ENCODE measurements at places on chromosomes 3 and 15.

GRCh38 chr3:169389211-169389924, 274.1 kb downstream of the MECOM start:
- no peak for DNase-seq

DNA sequence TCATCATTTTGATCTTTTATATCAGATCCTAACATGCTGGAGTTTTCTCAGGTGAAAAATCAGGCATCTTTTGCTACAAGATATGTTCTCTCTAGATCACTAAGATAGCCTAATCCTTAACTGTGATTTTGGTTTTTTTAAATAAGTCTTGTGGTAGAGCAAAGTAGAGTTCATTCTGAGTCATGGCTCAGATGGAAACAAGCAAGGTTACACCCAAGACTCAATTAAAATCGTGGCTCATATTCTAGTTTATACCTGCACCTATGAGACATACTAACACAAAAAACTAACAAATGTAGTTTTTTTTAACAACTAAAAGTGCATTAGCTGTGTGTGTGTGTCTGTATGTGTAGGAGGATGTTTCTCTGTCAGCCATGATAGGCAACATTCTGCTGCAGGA, 428.2 kb downstream of the NLGN1 start:
- DNase-seq = no peak

DNA sequence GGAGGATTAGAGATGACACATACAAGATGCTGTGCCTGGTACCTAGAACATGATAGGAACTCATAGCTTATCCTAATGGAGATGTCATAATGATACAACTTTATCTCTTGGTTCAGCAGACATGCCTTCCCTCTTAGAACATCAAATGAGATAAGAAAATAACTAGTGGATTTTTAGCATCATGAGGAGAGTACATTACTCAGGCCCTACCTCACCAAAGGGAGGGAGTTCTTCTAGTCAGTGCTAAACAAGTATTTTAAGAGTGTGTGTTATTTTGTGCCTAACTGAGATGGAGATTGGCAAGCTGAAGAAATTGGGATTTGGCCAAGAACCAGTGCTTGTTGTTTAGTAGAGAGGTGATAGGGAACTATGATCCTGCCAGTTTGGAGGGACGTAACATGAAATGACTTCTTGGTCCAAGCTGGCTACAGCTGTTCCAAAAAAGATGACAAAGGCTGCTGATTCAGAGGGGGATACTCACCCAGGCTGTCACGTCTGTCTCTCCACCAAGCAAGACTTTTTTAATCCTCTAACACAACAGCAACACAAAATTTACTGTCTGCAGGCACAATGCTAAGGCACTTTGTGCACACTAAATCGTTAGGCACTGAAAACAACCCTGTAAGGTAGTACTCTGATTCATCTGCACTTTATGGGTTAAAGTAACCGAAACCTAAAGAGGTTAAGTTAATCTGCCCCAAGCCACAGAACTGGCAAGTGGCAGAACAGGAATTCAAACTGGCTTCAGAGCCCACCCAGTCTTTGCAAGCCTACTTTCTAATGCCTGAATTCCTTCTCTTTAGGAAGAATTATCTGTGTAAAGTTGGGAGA, 126.5 kb downstream of the CMSS1 start:
- no peak for DNase-seq

- no peak for DNase-seq
Measured at GRCh38 chr15:100721758-100722550, 119.6 kb downstream of the ASB7 start.

- no peak for DNase-seq
Measured at GRCh38 chr3:149151843-149152242, 22.4 kb downstream of the HPS3 start.

DNA sequence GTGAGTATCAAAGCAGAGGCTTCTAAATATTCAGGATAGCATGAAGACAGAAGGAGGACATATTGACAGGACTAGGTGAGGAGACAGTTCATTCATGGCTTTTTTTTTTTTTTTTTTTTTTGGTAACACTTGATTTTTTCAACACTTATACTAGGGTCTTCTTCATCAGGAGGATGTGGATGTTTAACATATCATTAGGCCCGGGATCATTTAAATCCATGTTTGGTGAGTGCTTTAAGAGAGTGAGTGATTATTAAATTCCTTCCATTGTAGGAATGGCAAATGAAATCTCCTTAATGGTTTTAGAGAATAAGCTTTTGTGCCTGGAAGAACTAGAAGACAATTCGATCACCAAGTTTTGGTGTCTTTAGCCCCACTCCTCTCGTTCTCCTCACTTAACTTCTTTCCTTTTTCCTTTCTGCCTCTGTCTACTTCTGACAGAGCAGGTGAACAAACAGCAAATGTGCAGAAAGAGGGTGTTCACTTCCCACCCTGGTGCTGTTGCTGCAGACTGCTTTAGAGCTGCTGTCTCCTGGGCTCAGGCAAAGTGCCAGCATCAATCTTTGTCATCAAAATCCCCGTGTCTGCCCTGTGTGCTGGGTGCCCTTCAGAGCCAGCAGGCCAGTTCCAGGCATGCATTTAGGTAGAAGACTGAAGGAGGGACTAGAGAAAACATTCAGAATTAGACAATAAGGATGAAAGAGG, 35.6 kb upstream of the RAB11A start:
- DNase-seq = no peak

DNA sequence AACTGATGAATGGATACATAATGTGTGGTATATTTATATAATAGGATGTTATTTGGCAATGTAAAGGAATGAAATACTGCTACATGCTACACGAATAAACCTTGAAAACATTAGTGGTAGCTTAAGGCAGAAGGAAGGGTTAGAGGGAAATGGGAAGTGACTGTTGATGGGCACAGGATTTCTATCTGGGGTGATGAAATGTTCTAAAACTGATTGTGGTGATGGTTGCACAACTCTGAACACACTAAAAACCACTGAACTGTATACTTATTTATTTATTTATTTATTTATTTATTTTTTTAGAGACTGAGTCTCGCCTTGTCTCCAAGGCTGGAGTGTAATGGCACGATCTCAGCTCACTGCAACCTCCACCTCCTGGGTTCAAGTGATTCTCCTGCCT, 24.8 kb upstream of the SHISA5 start:
- no peak for DNase-seq

- DNase-seq = no peak
Measured at GRCh38 chr3:133996996-133997395, 32.7 kb downstream of the SLCO2A1 start.

- DNase-seq = no peak
Measured at GRCh38 chr3:23834082-23834870, 28.5 kb downstream of the UBE2E1 start.

DNA sequence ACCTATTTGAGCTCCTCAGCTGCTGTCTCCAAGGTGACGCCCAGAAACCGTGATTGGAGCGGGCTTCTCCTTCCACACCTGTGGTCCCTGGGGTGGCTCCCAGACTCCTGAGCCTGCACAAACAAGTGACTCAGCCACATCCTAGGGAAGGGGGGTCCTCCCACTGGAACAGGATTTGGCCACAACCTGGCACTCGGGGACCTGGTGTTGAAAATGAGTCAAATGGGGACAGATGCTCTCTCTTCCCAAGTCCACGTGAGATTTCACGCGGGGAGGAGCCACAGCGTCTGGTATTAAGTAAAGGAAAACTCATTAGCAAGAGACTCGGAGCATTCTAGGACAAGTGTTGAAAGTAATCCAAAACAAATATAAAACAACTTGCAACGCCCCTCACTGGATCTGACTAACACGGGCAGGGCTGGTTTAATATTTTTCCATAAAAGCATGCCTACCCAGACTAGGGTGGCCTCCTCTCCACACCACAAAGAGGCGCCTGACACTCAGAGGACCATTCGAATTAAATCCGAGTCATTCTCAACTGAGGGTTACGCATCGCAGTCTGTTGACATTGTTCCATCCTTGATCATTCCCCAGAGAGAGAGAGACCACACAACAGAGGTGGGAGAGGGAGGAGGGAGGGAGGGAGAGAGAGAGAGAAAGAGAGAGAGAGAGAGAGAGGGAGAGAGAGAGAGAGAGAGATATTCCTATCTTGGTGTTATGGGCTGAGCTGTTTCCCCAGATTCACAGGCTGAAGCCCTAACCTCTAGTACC, 74.4 kb downstream of the MGLL start:
- DNase-seq = peak; percentile 84

- DNase-seq = no peak
Measured at GRCh38 chr3:186414735-186415419, 52.8 kb upstream of the DGKG start.

DNA sequence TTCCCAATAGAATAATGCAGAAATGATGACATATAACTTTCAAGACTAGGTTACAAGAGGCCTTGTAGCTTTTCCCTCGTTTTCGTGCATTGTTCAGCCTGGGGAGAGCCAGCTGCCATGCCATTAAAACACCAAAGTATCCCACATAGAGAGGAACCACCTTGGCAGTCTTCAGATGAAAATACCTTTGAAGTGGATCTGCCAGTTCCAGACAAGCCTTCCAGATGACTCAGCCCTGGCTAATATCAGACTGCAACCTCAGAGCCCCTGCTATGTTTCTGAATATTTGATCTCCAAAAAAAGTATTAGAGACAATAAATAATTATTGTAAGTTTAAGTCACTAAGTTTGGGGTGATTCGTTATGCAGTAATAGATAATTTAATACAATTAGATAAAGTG, 294.3 kb upstream of the GBE1 start:
- no peak for DNase-seq

- DNase-seq = no peak
Measured at GRCh38 chr3:48411041-48411588, 18.8 kb downstream of the PLXNB1 start.

GRCh38 chr15:51846463-51847230, 17.2 kb downstream of the TMOD3 start:
- DNase-seq = no peak

GRCh38 chr15:73872346-73872745, 1.0 kb upstream of the TBC1D21 start:
- no peak for DNase-seq

GRCh38 chr15:47511261-47511660, 206.0 kb upstream of the SEMA6D start:
- no peak for DNase-seq

DNA sequence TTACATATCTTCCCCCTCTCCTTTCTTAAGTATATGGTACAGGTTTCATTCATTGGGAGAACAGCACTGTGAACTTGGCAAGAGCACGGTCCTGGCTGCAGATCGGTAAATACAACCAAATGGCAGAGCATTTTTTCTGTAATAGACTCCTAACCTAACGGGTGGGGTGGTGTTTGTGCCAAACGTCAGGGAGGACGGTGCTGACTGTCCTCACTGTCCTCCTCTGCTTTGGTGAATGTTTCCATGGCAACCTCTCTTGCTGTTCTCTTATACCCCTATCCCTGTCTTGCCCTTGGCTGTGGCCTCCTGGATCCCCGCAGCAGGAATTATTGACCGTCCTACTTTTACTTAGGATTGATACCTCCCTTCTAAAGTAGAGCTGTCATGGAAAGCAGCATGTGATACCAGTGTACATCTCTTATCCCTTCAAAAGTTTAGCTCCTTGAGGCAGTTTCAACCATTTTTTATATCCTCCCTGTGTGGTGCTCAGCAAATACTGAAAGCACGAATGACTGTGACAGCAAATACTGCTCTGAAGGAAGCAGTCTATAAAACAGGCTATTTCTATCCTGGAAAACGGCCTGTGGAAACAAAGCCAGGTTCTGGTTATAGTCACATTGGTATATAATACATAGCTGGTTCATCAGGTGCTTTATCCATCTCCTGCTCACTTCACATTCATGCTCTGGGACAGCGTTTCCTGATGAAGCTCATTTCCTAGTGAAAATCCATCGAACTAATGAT, 275.4 kb upstream of the C2CD4B start:
- no peak for DNase-seq

DNA sequence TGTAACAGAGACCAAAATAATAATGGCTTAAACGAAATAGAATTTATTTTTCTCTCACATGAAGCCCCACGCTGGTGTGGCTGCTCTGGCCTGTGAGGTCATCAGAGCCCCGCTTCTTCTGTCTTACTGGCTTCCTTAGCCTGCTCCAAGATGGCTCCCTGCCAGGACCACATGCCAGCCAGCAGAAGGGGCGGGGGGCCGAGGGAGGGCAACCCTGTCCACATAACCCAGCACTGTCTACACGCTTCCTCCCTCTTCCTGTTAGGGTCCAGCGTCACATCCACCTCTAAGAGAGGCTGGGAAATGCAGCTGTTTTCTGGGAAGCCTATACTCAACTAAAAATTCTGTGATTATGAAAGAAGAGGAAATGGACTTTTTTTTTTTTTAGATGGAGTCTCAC, 107.9 kb upstream of the DLG1 start:
- DNase-seq = peak; percentile 73

DNA sequence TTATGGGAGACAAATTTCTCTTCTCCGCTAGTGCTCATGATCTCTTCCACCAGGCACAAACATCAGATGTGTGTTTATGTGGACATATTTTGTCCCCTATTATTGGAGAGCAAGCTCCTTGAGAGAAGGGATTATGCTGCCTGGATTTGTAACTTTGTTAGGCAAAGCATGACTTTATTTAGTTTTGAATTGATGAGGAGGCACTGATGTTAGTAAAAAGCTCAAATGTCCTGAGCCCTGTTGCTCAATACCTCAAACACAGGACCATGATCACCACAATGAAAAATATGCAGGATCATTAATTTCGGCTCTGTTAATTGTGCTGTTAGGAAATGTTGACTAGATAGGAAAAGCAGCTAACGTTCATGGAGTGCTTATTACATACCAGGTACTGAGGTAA, 29.1 kb downstream of the SCG5 start:
- DNase-seq = no peak

DNA sequence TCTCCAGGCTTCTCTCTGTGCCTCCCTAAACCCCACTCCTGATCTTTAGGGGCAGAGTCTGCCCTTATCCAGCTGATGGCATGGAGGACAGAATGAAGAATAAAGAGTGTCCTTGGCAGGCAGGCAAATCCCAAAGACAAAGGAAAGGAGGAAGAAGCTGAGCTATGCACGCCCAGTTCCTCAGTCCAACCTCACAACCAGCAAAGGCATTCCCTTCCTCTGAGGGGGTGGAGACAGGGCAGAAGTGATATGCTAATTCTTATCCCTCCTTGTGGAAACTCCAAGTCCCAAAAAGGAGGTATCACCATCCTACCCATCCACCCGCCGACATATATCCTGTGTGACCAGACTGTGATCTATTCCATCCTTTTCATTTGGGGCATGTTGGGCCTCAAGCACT, 10.5 kb upstream of the CCDC54 start:
- no peak for DNase-seq

GRCh38 chr15:65414841-65415621, 7.7 kb downstream of the IGDCC4 start:
- no peak for DNase-seq

GRCh38 chr3:36893826-36894225, 51.0 kb downstream of the TRANK1 start:
- no peak for DNase-seq

DNA sequence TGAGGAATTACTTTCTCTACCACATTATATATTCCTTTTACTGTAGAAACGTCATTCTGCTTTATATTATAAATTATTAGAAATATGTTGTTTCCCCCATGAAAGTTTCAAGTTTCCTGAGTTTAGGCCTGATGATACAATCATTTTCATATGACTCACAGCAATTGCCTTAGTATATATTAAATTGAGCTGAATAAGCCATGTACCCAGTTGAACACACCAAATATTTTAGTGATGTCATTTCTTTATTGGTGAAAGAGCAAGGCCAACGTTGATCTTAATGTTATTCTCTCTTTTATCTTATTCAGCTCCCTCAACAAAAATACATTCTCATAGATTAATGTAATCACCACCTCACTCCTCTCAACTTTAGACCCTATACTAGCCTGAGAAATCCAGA, 30.8 kb downstream of the B3GNT5 start:
- no peak for DNase-seq

All from upper lobe of right lung (tissue), 1 donor.